ENCODE measurements at places on chromosomes 3 and 15.

DNA sequence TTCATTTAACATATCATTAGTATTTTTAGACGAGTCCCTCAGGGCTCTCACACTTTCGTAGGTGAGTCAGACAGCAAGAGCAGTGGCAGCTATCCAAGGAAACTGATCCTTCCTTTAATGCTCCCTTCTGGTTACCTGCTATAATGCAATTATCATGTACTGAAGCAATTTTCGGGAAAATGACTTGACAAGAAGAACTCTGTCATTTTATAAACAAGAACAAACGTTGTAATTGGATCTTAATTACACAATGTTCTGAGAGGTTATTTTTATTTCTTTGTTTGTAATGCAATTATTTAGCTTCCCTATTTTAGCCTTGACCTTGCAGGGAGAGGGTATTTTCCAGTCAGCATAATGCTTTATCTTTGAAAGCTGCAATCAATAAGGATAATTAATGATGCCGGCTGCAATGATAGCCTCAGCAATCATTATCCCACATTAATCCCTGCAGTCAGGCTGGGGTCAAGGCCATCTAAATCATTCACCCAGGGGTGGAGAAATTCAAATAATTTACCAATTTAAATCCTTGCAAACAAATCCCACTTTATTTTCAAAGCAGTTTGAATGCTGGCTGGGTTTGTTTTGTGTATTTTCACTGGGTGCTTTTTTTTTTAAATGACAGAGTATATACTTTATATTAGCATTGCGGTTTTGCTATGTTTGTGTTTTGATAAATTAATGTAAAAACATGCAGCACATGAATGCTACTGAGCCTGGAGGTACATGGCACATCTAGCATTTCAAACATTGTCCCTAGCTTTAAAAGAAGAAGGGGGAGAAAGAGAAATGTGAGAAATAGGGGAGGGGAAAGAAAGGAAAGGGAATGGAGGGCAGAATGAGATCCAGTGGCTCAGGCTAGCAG lies 249.9 kb downstream of the SHOX2 start:
- no peak for DNase-seq

GRCh38 chr15:66865622-66866611 lies 163.9 kb downstream of the SMAD6 start:
- no peak for DNase-seq

- no peak for DNase-seq
Measured at GRCh38 chr15:66476535-66476934, 21.0 kb downstream of the SNAPC5 start.

GRCh38 chr3:54843352-54843751 lies 84.5 kb downstream of the LRTM1 start:
- DNase-seq, result no peak

GRCh38 chr3:194272861-194273742 lies 78.0 kb downstream of the CPN2 start:
- DNase-seq, result no peak

- no peak for DNase-seq
Measured at GRCh38 chr3:37590328-37591079, 271.2 kb upstream of the CTDSPL start.

DNA sequence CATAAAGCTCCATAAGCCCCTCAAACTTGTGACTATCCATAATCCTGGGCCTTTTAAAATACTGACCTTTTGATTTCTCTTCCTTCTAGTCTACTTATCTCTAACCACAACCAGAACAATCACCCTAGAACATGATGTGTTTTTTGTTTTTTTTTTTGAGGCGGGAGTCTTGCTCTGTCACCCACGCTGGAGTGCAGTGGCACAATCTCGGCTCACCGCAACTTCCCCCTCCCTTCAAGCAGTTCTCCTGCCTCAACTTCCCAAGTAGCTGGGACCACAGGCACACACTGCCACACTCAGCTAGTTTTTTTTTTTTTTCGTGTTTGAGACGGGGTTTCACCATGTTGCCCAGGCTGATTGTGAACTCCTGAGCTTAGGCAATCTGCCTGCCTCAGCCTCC lies 25.1 kb downstream of the VPS39 start:
- no peak for DNase-seq

GRCh38 chr15:71723344-71723743 lies 87.0 kb upstream of the NR2E3 start:
- no peak for DNase-seq

- DNase-seq, result no peak
Measured at GRCh38 chr3:189772584-189772983, 141.4 kb downstream of the TP63 start.

DNA sequence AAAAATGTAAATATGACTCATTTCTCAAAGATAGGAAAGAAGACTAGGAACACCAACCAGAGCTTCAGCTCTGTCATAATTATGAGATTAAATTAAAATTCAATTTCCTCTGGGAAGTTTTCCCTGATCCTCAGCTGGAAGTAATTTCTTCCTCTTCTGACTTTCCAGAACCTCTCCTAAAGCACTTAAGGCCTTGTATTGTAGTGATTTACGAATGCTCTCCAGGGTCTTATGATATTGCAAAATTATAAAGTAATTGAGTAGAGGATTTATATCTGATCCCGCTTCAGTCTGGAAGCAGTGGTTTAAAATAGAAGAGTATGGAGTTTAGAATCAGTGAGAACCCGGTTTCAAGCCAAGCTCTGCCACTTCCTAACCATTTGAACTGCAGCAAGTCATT lies 279.8 kb downstream of the ZPLD1 start:
- no peak for DNase-seq

- DNase-seq, result no peak
Measured at GRCh38 chr3:25863416-25863959, 73.6 kb downstream of the OXSM start.

DNA sequence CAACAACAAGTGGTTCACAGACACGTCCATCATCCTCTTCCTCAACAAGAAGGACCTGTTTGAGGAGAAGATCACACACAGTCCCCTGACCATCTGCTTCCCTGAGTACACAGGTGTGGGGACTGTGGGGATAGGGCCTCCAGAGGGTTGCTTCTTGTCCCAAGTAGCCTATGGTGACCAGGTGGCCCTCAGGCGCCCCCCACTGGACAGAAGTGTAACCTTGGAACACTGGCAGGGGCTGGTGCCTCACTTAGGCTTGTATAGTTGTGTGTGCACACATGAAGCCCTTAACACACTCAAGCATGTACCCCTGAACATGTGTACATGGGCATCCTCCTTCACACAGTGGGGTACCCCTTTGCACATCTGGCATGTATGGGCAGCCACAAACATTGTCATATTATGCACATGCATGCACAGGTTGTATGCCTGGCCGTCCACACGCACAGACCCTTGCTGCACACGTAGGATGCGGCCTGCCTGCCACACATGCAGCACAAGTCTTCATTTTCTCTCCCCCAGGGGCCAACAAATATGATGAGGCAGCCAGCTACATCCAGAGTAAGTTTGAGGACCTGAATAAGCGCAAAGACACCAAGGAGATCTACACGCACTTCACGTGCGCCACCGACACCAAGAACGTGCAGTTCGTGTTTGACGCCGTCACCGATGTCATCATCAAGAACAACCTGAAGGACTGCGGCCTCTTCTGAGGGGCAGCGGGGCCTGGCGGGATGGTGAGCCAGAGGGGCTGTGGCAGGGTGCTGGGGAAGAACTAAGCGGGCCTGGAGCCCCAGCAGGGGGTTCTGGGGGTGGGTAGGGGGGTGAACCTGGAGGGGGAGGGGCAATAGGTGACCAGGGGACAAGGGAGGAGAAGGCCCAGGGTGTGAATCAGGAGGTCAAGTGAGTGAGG lies 11.7 kb upstream of the SEMA3B start:
- no peak for DNase-seq

DNA sequence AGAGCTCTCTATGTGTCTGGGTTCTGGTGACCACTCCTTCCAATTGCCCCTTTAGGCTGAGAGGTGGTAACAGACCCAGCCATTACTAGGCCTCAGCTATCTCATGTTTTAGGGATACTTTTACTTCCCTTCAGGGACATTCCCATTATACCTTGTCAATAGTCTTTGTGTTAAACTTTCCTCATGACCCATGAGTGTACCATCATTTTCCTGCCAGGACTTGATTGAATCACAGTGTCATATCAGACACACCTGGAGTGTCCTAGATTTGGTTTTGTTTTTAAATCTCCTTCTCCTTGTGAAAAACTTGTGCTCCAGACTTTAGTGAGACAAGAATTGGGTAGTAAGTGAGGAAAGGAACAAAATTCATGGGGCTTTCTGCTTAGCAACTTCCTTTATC lies 136.6 kb downstream of the KCNAB1 start:
- DNase-seq, result no peak

GRCh38 chr15:89168316-89168833 lies 53.0 kb downstream of the RLBP1 start:
- no peak for DNase-seq

Measured in NCI-H2107 (cell line).